ENCODE measurements at places on chromosomes 11 and 22. TPM values are rescaled to one million over a fixed set of nuclear protein-coding genes. Genes with fewer than 3 reads are reported as not detected.

GRCh38 chr11:18563090-18563730 is 25.3 kb downstream of the UEVLD start:
- no peak overlapping the region for H3K27ac ChIP-seq
- DNase-seq: no peak
- no peaks in the 10 kb centered on the region for H3K27me3 ChIP-seq
- no peak overlapping the region for H3K4me3 ChIP-seq

Gene CBX7
- polyA plus RNA-seq: 9.8 TPM

DNA sequence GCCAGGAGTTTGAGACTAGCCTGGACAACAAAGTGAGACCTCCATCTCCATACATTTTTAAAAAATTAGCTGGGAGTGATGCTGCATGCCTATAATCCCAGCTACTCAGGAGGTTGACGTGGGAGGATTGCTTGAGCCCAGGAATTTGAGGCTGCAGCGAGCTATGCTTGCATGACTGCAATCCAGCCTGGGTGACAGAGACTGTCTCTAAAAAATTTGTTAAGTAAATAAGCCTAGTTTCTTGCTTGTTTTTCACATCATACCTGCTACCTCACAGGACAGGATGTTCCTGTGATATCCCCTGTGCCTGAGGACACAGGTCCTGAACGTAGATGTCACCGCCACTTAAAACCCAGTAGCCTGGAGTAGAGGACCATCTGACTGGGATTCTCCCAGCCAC is 348.6 kb downstream of the MN1 start:
- no peak for DNase-seq
- H3K27ac ChIP-seq: no peak overlapping the region
- H3K27me3 ChIP-seq: no peaks in the 10 kb centered on the region

DNA sequence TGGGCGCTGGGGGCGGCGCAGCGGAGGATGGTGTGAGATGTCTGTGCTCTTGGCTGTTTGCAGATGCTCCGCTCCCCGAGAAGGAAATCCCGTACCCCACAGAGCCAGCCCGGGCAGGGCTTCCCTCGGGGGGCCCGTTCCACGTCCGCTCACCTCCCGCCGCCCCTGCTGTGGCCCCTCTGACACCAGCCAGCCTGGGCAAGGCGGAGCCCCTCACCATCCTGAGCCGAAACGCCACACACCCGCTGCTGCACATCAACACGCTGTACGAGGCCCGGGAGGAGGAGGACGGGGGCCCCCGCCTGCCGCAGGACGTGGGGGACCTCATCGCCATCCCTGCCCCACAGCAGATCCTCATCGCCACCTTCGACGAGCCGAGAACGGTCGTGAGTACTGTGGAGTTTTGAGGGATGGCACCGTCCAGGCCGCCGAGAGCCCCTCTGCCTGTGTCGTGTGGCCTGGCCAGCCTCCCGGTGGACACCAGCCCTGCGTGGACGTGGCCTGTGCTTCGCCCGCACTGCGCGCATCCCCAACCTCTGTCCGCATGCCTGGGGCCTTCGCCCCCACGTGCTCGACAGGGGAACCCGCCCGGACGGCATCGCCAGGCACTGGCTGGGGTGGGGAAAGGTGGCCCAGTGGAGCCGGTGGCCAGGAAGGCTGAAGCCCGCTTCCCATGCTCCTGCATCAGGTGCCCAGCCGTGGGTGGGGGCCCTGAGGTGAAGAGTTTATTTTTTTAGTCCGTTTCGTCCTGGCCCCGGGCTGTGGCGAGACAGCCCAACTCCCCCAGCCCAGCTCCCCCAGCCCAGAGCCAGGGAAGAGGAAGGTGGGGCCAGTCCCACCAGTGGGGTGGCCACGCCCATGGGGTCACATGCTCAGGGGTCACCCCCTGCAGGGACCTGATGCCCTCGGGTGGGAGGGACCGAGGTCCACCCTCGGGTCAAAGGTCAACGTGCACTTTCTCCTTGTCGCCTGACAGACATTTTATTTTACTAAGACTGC is 6.5 kb upstream of the TRABD start:
- no peak overlapping the region for H3K4me3 ChIP-seq
- no peak for DNase-seq
- H3K36me3 ChIP-seq: no peaks in the 10 kb centered on the region
- no peak overlapping the region for H3K27ac ChIP-seq

Gene NPAS4
- 0.15 TPM for polyA plus RNA-seq

Gene SLC5A4
- polyA plus RNA-seq: 5.9 TPM

Gene IGSF22
- polyA plus RNA-seq: 0.89 TPM

Gene SYT12
- 3.1 TPM for polyA plus RNA-seq

Gene ESAM
- polyA plus RNA-seq: 12.4 TPM

GRCh38 chr11:121540627-121541026 is 87.9 kb upstream of the SORL1-AS1 start:
- H3K4me3 ChIP-seq: no peak overlapping the region
- DNase-seq: no peak
- no peak overlapping the region for H3K27ac ChIP-seq
- H3K4me1 ChIP-seq: no peaks in the 10 kb centered on the region
- H3K27me3 ChIP-seq: no peaks in the 10 kb centered on the region
- H3K36me3 ChIP-seq: peaks cover 27% of the 10 kb centered on the region

Gene TRIM51
- polyA plus RNA-seq: not detected

- H3K27me3 ChIP-seq: no peaks in the 10 kb centered on the region
- peaks cover 11% of the 10 kb centered on the region for H3K4me1 ChIP-seq
- no peak overlapping the region for H3K4me3 ChIP-seq
- DNase-seq: no peak
- no peak overlapping the region for H3K27ac ChIP-seq
These were observed 90.7 kb downstream of the PPP6R3 start for GRCh38 chr11:68551223-68551622.

Gene TCN2
- polyA plus RNA-seq: 8.7 TPM

DNA sequence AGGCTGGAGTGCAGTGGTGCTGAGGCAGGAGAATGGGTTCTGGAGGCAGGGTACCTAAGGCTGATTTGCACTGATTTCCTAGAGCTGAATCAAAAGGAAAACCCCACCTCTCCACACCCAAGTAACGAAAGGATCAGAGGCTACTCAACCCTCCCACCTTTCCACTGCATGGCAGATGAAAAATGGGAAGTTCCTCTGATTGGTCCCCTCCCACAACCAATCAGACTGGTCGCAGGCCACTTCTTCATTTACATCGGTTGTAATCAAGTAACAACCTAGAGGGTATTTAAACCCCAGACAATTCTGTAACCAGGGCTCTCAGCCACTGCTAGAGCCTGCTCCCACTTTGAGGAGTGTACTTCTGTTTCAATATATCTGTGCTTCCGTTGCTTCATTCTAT is 18.6 kb upstream of the PARVB start:
- no peak overlapping the region for H3K4me3 ChIP-seq
- H3K27me3 ChIP-seq: no peaks in the 10 kb centered on the region
- H3K27ac ChIP-seq: no peak overlapping the region

DNA sequence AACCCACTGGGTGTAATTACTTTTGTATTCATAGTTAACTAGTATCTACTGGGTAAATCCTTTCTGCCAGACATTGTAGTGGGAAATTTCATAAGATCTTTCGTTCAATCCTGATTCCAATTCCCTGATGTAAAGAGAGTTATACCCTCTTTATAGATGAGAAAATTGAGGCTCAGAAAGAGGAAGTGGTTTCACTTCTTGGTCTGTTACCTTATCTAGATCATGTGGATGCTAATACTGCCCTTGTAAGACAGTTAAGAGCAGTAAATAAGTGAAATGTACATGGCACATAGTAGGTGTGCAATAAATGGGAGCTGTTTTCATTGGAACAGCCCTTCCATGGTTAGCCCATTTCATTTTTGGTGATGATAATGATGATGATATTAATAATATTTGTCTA is 46.7 kb downstream of the TIMP3 start:
- H3K27ac ChIP-seq: no peak overlapping the region
- H3K4me3 ChIP-seq: no peak overlapping the region
- H3K4me1 ChIP-seq: no peaks in the 10 kb centered on the region
- DNase-seq: no peak
- H3K36me3 ChIP-seq: peaks cover 7% of the 10 kb centered on the region
- no peaks in the 10 kb centered on the region for H3K27me3 ChIP-seq

DNA sequence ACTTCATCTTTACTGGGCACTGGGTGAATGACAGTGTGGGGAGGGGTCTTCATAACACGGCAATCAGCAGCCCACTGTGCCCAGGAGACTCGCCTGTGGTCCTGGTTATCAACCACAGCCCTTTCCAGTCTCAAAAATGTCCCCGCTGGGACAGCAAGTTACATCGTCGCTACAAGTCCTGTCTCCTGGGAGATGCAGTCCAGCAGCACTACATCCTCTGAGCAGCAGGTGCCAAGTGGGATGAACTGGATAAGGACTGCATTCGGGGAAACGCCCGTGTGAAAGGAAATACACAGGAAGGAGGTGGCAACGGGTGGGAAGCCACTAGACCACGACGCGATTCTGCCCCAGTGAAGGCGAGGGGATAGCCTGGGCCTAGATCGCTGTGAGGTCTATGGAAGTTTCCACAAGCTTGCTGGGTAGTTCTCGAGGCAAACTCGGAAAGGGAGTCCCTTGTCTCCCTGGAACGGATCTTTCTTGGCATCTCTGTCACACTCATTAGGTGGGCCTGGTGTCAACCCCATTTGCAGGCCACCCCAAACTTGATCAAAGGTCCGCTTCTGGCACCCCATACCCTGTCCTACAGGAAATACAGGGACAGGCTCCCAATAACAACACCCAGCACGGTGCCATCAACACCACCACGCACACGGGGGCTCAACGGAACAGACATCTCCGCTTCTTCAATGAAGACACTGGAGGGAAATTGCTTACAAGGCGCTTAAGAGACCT is 4.4 kb downstream of the ASCL2 start:
- H3K36me3 ChIP-seq: peaks cover 36% of the 10 kb centered on the region
- H3K4me3 ChIP-seq: no peak overlapping the region
- H3K27me3 ChIP-seq: no peaks in the 10 kb centered on the region

DNA sequence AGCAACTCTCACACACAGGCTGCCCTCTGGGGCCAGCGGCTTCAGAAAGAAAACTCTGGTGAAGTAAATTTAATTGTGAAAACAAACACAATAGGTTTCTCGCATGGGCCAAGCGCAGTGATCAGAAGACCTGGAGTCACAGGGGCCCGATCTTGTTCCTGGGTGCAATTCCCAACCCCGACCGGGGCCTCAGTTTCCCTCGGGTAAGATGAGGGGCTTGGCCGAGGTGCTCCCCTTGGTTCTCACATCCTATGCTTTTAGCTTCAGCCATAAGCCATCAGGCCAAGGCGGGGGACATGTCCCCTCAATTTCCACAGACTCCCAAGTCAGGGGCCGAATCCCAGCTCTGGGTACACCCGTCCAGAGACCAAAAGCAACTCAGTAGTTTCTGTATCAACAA is 11.5 kb downstream of the PHF21B start:
- H3K36me3 ChIP-seq: no peaks in the 10 kb centered on the region
- no peak for DNase-seq
- no peaks in the 10 kb centered on the region for H3K4me1 ChIP-seq
- no peaks in the 10 kb centered on the region for H3K27me3 ChIP-seq
- no peak overlapping the region for H3K27ac ChIP-seq
- H3K4me3 ChIP-seq: no peak overlapping the region

DNA sequence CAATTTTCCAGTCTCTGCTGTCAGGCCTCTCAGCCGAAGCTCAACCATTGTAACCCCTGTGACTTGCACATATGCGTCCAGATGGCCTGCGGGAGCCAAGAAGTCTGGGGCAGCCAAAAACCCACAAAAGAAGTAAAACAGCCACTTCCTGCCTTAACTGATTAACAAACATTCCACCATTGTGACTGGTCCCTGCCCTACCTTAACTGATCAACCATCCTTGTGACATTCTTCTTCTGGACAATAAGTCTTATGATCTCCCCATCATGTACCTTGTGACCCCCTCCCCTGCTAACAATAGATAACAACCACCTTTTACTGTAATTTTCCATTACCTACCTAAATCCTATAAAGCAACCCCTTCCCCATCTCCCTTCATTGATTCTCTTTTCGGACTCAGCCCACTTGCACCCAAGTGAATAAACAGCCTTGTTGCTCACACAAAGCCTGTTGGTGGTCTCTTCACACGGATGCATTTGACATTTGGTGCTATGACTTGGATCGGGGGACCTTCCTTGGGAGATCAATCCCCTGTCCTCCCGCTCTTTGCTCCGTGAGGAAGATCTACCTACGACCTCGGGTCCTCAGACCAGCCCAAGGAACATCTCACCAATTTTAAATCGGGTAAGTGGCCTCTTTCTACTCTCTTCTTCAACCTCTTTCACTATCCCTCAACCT is 1.3 kb upstream of the NDUFC2 start:
- H3K27me3 ChIP-seq: no peaks in the 10 kb centered on the region
- H3K4me1 ChIP-seq: peaks cover 16% of the 10 kb centered on the region
- H3K27ac ChIP-seq: no peak overlapping the region
- peaks cover 7% of the 10 kb centered on the region for H3K36me3 ChIP-seq

GRCh38 chr11:123362941-123363340 is 67.1 kb upstream of the GRAMD1B start:
- no peak for DNase-seq
- H3K36me3 ChIP-seq: no peaks in the 10 kb centered on the region
- H3K4me1 ChIP-seq: no peaks in the 10 kb centered on the region
- no peak overlapping the region for H3K27ac ChIP-seq
- H3K4me3 ChIP-seq: no peak overlapping the region

GRCh38 chr22:38122616-38123015 is 12.1 kb upstream of the BAIAP2L2 start:
- no peak for DNase-seq
- peaks cover 57% of the 10 kb centered on the region for H3K36me3 ChIP-seq
- H3K27ac ChIP-seq: no peak overlapping the region
- H3K4me1 ChIP-seq: no peaks in the 10 kb centered on the region

GRCh38 chr11:24437123-24437522 is 59.7 kb upstream of the LUZP2 start:
- no peak for DNase-seq
- H3K4me3 ChIP-seq: no peak overlapping the region
- no peak overlapping the region for H3K27ac ChIP-seq
- H3K36me3 ChIP-seq: no peaks in the 10 kb centered on the region
- no peaks in the 10 kb centered on the region for H3K27me3 ChIP-seq

Gene CHCHD10
- 351 TPM for polyA plus RNA-seq

Gene DSCAML1
- polyA plus RNA-seq: 0.22 TPM

Gene RNF26
- 7.8 TPM for polyA plus RNA-seq

Gene SCN3B
- 0.27 TPM for polyA plus RNA-seq

- H3K4me1 ChIP-seq: no peaks in the 10 kb centered on the region
- no peak for DNase-seq
- H3K27me3 ChIP-seq: no peaks in the 10 kb centered on the region
- no peak overlapping the region for H3K27ac ChIP-seq
These were observed 143.4 kb downstream of the C11orf91 start for GRCh38 chr11:33557201-33557600.

- DNase-seq: no peak
- no peak overlapping the region for H3K4me3 ChIP-seq
- H3K36me3 ChIP-seq: no peaks in the 10 kb centered on the region
- no peaks in the 10 kb centered on the region for H3K27me3 ChIP-seq
- peaks cover 3% of the 10 kb centered on the region for H3K4me1 ChIP-seq
- H3K27ac ChIP-seq: no peak overlapping the region
These were observed 18.6 kb upstream of the P2RY2 start for GRCh38 chr11:73199446-73199845.

Gene CDC45
- polyA plus RNA-seq: 2.2 TPM

Data from small intestine (tissue), 16 donors.